ENCODE measurements at places on chromosomes 1 and 21. TPM values are rescaled to one million over a fixed set of nuclear protein-coding genes. Genes with fewer than 3 reads are reported as not detected.

CASQ1 gene
- total RNA-seq = 4.5 TPM

GRCh38 chr1:44890007-44890406 lies 47.0 kb upstream of the PTCH2 start:
- DNase-seq = no peak

MYOG gene
- not detected for total RNA-seq

DNA sequence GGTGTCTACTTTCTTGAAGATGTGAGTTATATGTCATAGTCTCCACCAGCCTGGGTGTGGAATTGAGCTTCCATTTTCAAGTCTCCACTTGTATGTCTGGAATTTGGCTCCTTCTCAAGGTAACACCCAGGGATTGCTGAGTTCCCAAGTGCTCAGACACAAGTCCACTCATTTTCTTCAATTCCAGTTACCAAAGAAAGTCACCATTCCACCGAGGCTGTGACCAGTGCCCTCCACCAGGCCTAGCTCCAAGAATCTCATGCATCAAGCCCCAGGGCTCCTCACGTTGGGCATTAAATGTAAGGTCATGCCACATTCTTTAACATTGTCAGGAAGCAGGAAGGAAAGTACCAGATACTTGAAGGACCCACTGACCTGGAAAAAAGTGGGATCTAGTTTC lies 2.4 kb upstream of the RAB4A start:
- DNase-seq = no peak

GRCh38 chr1:36673202-36673601 lies 190.5 kb upstream of the CSF3R start:
- DNase-seq = peak; percentile 18

Measured in posterior vena cava (tissue), 2 donors.